ENCODE measurements at places on chromosomes 2 and 18.

- DNase-seq, result no peak
Observed at GRCh38 chr2:218401890-218402289, 2.2 kb downstream of the CTDSP1 start.

- DNase-seq, result no peak
Observed at GRCh38 chr2:235861383-235861782, 306.8 kb downstream of the GBX2 start.

DNA sequence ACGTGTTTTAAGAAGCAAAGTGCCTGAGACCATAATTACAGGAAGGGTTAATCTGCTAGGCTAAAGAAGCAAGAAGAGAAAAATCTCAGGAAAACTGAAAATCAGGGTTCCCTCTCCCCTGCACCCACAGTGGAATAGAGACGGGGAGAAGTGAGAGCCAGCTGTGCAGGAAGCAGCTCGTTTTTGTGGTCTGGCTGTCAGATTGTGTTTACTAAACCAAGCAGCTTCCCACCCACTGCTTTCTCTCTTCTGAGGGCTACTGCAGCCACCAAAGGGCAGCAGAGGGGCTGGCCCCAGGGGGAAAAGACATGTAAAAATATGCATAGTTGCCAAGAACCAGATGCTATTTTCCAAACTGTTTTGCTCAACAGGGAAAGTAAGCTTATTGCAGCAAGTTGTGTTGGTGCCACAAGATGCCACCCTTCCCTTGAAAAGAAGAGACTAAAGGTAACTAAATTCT, 72.6 kb upstream of the THUMPD2 start:
- no peak for DNase-seq

- DNase-seq, result no peak
Observed at GRCh38 chr2:20966061-20966595, 77.7 kb downstream of the APOB start.

DNA sequence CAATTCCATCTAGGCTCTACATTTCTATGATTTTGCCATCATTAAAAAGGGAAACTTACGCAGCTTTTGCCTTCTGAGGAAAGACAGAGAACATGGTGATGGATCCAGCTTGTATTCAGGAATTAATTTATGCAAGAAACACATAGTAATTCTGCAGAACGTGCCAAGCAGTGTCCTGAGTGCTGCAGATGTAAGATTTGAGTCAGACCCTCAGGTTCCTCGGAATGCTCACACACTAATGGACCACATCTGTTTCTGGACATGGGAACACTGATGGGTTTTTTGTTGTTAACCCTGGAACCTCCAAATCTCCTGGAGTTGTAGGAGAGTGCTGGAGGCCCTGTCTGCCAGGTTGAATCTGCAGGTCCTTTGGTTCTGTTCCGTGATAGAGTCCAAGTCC, 132.9 kb downstream of the SETBP1 start:
- DNase-seq, result no peak

DNA sequence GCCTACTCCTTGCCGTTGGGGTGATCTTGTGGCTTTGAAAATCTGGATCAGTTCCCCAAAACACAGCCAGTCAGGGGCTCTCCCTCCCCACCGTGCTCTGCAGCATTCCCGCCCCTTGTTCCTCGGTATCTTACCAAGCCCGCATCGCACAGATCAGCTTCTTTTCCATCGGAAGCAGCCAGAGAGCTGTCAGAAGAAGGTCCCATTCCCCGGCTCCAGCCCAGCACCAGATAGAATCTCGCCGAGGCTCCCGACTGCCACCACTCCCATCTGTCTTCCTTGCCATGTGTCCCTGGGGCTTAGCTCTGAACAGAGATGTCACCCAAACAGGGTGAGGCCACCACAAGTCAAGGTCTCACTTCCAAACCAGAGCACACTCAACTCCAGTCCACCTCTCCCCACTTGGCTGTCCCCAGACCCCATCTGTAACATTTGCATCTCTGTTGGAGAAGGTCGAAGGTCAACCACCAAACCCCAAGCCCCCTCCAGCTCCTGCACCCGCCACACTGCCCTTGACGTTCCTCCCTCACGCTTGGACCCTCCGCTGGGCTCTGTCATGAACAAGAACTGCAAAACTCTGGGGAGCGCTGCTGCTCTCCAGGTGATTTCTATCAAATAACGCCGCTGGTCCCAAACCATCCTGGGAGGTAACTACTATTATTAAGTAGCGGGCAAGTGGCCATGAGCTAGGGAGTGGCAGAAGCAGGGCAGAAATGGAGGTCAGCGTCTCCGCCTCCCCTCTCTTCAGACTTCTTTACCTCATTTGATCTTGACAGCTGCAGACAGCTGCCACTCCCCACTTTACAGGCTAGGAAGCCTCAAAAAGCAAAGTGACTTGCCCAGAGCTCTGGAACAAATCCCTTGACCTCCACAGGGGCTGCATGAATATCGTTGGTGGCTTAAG, 70.0 kb upstream of the TAF1B start:
- no peak for DNase-seq

- DNase-seq, result no peak
Observed at GRCh38 chr2:204539019-204539385, 6.3 kb upstream of the PARD3B start.

GRCh38 chr2:204197336-204198005, 260.9 kb downstream of the ICOS start:
- DNase-seq, result no peak

- no peak for DNase-seq
Observed at GRCh38 chr2:223908304-223908998, 36.7 kb downstream of the WDFY1 start.

- DNase-seq, result no peak
Observed at GRCh38 chr18:48968412-48969215, 17.8 kb upstream of the SMAD7 start.

DNA sequence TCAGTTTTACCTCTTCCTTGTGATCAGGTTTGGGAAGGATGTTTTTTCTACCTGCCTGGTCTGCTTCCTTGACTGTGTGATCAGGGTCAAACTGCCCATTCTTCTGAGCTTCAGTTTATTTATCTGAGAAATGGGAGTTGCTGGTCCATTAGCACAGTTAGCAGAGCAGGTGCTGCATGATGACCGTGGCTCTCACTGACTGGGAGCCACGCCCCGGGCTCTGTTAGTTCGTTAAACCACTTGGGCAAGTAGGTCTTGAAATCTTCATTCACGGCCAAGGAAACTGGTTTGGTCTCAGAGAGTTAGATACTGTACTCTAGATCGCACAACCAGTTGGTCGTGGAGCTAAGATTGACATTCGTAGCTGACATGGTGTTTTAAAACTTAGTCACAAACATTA, 41.7 kb downstream of the INPP5D start:
- DNase-seq, result no peak

- no peak for DNase-seq
Observed at GRCh38 chr2:151350579-151351195, 6.7 kb upstream of the TNFAIP6 start.

- DNase-seq, result no peak
Observed at GRCh38 chr2:56034258-56034657, 110.7 kb upstream of the EFEMP1 start.

GRCh38 chr2:16152928-16153753, 212.8 kb downstream of the MYCN start:
- no peak for DNase-seq

- DNase-seq, result no peak
Observed at GRCh38 chr2:236403811-236404210, 139.6 kb upstream of the ASB18 start.

DNA sequence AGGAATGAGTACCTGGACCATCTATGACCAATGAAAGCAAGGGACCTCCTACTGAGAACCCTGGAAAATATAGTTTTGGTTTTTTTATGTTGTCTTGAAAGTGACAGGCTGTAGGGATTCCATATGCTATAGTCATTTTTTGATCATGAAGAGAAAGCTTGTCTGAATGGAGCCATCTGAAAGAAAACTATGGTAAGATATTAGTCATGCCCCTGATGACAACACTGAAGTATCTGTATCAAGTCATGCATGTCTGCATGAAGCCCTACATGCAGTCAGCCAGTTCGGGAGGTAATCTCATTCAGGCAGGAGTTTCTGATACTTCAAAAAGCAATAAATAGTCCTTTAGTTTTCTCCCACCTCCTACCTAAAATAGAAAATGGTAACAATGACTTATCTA, 1042.0 kb downstream of the DPP10 start:
- no peak for DNase-seq

DNA sequence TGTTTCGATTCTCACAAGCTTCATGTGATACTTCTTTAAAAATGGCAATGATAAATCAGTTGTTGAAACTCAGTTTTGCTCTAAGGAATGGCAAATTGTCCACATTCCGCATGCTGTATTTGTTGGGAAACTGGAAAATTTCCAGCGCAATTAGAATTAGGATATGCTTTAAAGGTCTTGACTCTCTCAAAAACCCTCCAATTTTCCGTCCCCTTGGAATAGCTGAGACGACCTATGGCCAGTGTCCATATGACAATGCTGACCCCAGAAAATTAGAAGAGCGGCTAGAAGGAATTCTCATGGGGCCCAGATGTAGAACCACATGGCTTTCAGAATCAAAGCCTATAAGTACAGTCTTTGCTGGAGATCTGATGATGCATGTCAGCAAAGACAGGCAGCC, 170.8 kb downstream of the TMEM18 start:
- no peak for DNase-seq

DNA sequence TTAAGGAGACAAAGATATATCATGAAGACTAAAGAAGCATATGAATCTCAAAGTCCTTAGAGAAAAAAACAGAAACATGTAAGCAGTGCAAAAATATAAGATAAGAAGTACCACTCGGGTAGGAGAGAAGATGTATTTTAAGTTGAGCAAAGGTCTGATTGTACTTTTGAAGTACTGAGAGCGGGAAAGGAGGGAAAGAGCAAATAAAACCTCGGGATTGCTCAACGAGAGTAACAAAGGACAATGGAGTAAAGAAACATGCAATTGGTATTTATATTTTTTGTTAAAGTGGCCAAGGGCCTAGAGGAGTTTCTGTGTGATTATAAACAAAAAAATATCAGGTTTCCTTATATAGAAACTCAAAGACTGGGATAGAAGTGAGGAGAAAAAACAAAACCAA, 251.9 kb downstream of the LNPK start:
- DNase-seq, result no peak

DNA sequence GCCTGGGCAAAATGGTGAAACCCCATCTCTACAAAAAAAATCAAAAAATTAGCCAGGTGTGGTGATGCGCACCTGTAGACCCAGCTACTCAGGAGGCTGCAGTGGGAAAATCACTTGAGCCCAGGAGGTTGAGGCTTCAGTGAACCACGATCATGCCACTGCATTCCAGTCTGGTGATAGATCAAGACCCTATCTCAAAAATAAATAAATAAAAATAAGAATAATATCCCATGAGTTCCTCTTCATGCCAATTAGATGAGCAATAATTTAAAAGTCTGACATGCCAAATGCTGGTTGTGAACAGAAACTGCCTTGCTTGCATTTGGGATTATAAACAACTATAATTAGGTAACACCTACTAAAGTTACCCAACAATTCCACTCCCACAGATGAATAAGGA, 22.1 kb upstream of the ANKRD44 start:
- DNase-seq, result peak; percentile 11

GRCh38 chr18:62017618-62018017, 124.8 kb upstream of the RNF152 start:
- DNase-seq, result no peak

Data from AML-193 (cell line).